ENCODE measurements at places on chromosomes 3 and 15. TPM values are rescaled to one million over a fixed set of nuclear protein-coding genes. Genes with fewer than 3 reads are reported as not detected.

TNFAIP8L3 gene
- 1.0 TPM for total RNA-seq

CLSTN2 gene
- 0.03 TPM for total RNA-seq

DUT gene
- total RNA-seq = 220 TPM

PCLAF gene
- 97.8 TPM for total RNA-seq

ZNF660 gene
- not detected for total RNA-seq

EPHB3 gene
- 6.0 TPM for total RNA-seq

SENP8 gene
- 2.9 TPM for total RNA-seq

SHF gene
- total RNA-seq = 3.0 TPM

BTBD1 gene
- 88.4 TPM for total RNA-seq

LSMEM2 gene
- not detected for total RNA-seq

MRPS11 gene
- 76.9 TPM for total RNA-seq
